ENCODE measurements at places on chromosomes 6 and 20.

GRCh38 chr20:19308146-19308545, 95.7 kb downstream of the SLC24A3 start:
- no peak for DNase-seq

DNA sequence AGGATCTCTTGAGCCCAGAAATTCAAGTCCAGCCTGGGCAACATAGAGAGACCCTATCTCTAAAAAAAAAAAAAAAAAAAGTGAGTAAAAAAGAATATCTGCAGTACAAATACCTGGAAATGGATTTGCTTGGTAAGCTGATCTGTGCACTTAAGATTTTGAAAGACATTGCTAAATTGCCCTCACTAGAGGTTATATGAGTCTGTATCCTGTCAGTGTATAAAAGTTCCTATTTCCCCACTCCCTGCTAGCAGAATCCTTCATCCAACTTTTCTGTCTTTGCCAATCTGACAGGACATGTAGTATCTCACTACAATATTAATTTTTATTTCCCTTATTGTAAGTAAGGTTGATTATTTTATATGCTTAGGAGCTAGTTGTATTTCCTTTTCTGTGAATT, 36.1 kb downstream of the BICRAL start:
- no peak for DNase-seq

- DNase-seq = no peak
These were observed 11.9 kb downstream of the CD40 start for GRCh38 chr20:46129955-46130481.

DNA sequence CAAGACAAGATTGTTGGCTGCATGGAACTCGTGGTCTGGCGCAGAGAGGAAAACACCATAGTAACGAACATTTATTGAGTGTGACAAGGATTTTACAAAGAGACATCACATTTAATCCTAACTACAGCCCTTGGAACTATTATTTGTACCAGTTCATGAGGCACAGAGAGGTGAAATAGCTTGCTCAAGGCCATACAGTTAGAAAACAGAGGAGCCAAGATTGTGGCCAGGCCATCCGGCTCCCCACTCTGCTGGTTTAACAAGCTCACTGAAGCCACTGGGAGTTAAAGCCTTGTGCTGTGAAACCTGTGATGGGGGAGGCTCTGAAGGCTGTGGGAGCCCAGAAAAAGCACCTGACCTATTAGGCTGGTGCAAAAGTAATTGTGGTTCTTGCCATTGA, 74.9 kb upstream of the ZNFX1 start:
- no peak for DNase-seq

- DNase-seq = no peak
These were observed 10.6 kb upstream of the TMEM242 start for GRCh38 chr6:157333956-157334355.

GRCh38 chr6:118580585-118581419, 32.7 kb downstream of the PLN start:
- DNase-seq = no peak

DNA sequence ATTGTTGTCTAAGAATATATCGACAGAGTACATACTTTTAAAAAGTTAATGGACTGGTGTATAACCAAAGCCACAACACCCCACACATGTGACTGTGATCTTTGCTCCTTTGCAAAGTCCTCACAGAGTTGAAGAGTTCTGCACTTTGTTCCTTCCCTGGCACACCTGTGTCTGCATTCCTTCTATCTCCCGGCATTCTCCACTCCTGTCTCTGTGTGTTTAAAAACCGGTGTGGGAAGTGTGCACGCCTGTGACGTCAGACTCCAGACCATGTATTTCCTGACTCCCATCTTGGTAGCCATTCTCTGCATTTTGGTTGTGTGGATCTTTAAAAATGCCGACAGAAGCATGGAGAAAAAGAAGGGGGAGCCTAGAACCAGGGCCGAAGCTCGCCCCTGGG, at the start of gene IYD:
TSS of gene IYD (plus strand) at position 251 of the 400 bp plus-strand sequence. CDS start at position 271, 20 bp downstream.
- DNase-seq = no peak

- no peak for DNase-seq
These were observed 139.2 kb upstream of the MMS22L start for GRCh38 chr6:97422171-97422570.

DNA sequence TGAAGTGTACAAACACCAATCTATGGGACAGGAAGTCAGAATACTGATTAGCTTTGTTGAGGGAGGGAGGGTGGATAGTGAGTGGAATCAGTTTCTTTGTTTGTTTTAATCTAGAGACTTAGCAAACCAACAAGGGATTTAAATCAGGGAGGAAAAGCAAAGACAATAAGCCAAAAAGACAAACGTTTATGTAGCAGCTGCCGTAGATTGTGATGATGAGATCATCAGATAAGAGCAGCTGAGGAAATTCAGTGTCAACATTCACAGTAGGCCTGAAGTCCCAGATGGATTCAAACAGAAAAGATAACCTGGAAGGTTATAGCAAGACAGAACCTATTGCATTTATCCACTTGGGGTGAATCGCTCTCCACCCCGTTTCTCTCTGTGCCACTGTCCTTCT, 104.9 kb upstream of the SYNDIG1 start:
- DNase-seq = no peak

GRCh38 chr20:58877976-58878360, 25.5 kb downstream of the GNAS start:
- DNase-seq = no peak

- DNase-seq = no peak
These were observed 61.0 kb downstream of the PSMG4 start for GRCh38 chr6:3319610-3320200.

DNA sequence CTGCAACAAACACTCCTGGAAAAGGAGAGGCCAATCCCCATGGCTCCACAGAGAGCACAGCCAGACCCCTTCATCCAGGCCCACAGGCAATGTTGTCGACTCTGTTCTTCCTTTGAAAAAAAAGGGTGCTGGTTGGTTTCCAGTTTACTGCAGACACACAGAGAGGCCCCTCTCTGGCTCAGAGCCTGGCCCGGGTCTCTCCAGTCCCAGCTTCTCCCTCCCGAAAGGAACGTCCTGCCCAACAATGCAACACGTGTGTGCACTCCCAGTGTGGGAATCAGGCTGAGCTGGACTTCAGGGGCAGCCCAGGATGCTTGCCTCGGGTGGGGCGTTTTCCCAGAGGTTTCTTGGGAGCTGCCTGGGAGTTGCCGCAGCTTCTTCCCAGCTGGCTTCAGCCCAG, 4.5 kb upstream of the NKAIN4 start:
- no peak for DNase-seq

DNA sequence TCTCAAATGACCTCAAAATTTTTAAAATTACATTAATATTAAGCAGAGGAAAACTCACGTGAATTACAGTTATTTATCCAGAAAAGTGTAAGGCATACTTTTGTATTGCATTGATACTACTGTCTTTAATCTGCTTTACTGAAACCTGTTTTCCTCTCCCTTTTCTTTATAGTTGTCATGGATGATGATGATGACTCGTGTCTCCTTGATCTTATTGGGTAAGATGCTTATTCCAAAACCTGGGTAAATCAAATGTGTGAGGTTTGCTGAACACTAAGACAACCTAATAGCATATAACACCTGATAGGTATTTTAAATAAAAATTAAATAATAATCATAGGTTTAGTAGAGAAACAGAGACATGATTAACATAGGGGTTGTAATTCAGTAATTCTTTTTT, 40.0 kb downstream of the BICRAL start:
- DNase-seq = no peak

- no peak for DNase-seq
These were observed 63.0 kb downstream of the SLC22A23 start for GRCh38 chr6:3393836-3394202.

- DNase-seq = no peak
These were observed 23.8 kb upstream of the SYNDIG1 start for GRCh38 chr20:24445510-24446170.

DNA sequence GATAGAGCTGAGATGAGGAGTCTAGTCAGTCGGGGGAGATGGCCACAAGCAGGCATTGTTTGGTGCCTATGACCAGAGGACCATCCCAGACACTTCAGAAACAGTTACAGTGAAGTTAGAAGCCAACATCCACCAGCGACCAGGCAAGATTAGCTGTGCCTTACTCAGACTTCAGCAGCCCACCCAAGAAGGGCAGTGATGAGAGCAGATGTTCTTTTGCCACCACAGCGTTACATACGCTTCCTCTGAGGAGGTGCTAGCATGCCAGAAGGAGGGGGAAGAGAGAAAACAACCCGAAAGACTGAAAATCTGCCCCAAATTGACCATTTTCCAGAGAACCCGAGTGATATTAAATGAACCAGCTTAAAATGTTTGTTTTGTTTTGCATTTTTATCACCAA, 186.8 kb downstream of the PRL start:
- DNase-seq = no peak

DNA sequence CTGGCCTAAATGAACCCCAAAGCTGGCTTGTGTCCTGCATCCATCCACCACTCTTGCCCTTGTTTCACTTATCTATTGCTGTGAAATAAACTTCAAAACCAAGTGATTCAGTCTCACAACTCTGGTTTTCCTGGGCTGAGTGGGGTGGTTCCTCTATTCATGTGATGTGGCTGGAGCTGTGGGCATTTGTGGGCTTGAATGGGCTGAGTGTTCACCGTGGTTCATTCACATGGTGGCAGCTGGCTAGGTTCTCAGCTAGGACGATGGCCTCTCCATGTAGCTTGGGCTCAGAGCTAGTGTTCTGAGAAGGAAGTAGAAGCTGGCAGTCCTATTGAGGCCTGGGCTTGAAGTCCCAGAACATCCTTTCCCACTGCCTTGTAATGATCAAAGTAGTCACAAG, 30.4 kb downstream of the FKBP1A start:
- no peak for DNase-seq

- DNase-seq = no peak
These were observed 44.6 kb downstream of the HIVEP2 start for GRCh38 chr6:142900227-142900971.

GRCh38 chr20:62159839-62160238, 16.3 kb downstream of the SS18L1 start:
- DNase-seq = peak; percentile 72

DNA sequence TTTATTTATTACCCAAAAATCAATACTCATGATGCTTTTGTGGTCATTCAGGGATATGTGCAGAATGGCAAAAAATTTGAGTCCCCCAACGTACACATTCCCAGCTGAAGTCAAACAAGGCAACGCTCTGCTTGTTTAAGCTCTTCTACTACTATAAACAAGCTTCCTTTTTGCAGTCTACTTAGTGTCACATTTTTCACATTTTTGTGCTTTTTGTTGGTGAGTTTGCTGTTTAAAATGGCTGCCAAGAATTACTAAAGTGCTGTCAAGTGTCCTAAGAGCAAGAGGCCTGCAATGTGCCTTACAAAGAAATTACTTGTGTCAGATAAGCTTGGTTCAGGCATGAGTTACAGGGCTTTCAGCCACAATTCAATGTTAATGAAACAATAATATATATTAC, 2.1 kb downstream of the WFDC8 start:
- DNase-seq = no peak

DNA sequence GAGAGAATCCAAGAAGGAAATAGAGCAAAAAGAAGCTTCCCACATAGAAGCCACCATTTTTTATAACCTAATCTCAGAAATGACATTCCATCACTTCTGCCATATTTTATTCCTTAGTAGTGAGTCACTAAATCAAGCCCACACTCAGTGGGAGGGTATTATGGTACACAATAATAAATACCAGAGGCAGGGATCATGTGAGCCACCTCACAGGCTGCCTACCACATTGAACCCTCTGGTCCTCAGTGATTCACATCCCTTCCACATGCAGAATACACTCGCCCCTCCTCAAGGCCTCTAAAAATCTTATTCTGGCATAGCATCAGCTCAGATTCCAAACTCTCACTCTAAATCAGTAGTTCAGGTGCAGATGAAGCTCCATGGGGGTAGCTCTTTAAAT, 49.4 kb downstream of the TMC2 start:
- DNase-seq = no peak

GRCh38 chr6:88238065-88238464, 71.9 kb upstream of the CNR1 start:
- DNase-seq = no peak

DNA sequence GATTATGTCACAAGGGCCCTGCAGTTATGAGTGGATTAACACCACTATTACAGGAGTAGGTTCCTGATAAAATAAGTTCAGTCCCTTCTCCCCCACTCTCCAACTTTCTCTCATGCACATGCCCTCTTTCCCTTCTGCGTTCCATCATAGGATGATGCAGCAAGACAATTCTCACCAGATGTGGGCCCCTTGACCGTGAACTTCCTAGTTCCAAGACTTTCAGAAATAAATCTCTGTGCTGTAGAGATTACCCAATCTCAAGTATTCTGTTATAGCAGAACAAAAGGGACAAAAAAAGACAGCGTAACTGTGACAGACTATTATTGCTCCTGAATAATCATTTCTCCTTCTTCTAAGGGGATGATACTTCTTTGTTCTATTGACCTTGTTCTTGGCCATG, 33.8 kb upstream of the TMEM244 start:
- DNase-seq = no peak
